ENCODE measurements at places on chromosomes 5 and 9.

GRCh38 chr5:16891033-16891432 is 45.1 kb downstream of the MYO10 start:
- no peak for DNase-seq

DNA sequence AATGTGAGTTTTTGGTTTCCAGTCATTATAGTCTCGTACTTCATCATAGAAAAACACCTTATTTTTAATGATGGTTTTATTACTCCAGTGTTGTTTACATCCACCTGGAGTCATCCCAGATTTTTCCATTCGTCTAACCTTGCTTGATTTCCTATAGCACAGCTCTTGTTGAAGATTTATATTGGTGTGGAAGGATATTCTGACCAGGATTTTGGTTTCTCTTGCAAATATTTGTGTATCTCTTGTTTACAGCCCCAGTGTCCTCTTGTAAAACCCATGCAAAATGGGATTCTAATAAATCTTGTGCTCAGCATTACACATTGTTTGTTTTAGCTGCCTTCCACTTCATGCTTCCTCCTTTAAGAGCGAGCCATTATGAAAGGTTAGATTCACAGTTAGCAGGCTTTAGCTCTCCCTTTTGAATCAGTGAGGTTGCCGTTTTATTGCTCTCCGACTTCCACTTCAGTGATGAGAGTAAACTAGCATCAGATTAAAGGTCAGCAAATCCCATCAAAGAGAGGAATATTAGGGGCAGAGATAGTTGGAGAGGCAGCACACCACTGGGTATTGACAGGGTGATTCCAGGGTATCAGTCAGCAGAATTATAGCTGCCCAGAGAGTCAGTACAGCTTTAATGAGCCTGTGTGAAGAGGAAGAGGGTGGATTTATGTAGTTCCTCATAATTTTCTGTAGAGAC is 157.1 kb downstream of the PBX3 start:
- DNase-seq, result no peak

GRCh38 chr5:135980620-135981019 is 25.8 kb upstream of the LECT2 start:
- DNase-seq, result no peak

- DNase-seq, result no peak
Observed at GRCh38 chr9:87543251-87543650, 45.6 kb downstream of the DAPK1 start.

DNA sequence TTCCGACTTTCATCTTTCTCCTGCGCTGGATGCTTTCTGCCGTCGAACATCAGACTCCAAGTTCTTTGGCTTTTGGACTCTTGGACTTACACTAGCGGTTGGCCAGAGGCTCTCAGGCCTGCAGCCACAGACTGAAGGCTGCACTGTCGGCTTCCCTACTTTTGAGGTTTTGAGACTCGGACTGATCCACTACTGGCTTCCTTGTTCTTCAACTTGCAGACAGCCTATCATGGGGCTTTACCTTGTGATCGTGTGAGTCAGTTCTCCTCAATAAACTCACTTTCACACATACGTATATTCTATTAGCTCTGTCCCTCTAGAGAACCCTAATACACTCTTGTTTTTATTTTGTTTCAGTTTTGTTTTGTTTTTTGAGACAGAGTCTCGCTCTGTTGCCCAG is 10.3 kb downstream of the FKBP15 start:
- no peak for DNase-seq

- no peak for DNase-seq
Observed at GRCh38 chr9:88889386-88889785, 101.9 kb upstream of the S1PR3 start.

DNA sequence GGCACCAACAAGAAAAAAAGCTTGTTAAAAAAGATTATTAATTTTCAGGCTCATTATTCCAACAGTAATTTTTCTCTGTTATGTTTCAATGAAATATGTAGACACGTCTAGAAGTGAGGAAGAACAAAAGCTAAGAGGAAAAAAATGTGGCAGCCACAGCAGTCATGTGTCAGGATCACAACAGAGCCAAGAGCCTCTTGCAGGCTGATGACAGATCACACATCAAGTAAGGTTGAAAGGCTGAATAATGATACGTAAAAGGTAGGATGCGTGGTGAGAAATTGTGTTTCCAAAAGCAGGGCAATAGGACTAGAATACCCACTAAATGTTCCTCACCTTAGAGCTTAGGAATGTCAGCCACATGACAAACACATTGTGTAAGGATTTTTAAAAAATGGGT is 124.8 kb downstream of the HTR1A start:
- no peak for DNase-seq

GRCh38 chr5:141903261-141903660 is 20.4 kb upstream of the DELE1 start:
- DNase-seq, result no peak

DNA sequence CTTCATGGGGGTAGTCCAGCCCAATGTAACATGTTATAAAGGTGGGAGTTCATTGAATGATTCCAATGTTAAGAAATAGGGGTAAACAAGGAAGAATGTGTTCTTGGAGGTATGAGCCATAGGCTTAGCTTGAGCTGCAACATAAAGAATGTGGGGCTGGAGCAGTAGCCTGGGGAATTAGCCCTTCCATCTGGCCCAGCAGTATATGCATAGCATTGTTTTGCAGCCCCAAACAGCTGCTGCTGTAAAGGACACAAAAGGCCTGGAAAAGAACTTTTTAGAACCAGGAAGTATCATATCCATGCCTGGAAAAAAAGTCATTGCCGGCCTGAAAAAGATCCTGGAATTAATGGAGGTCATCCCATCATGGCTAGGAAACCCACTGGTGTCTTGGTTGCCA is 55.8 kb upstream of the SMARCA2 start:
- DNase-seq, result no peak

All from NCI-H1048 (cell line).